ENCODE measurements at places on chromosomes 2 and 18. TPM values are rescaled to one million over a fixed set of nuclear protein-coding genes. Genes with fewer than 3 reads are reported as not detected.

Gene MOCOS
- total RNA-seq, result 2.2 TPM

Gene KRTCAP3
- total RNA-seq, result not detected

Gene ZAP70
- total RNA-seq, result 0.12 TPM

Gene C1QL2
- total RNA-seq, result not detected

Gene HMSD
- 0.25 TPM for total RNA-seq

Gene EPB41L3
- 8.7 TPM for total RNA-seq

Gene NAT8
- not detected for total RNA-seq

Gene LTBP1
- 502 TPM for total RNA-seq

Gene MATN3
- 2.9 TPM for total RNA-seq

Gene IL18R1
- total RNA-seq, result 0.33 TPM

Gene PGAP1
- 11.6 TPM for total RNA-seq

Gene EVX2
- total RNA-seq, result 0.11 TPM

Gene SGPP2
- total RNA-seq, result not detected

Gene INHA
- 0.50 TPM for total RNA-seq

Gene RFX8
- 15.3 TPM for total RNA-seq

Gene RELCH
- 43.0 TPM for total RNA-seq

Gene SCN3A
- total RNA-seq, result 0.12 TPM

Gene ALPP
- total RNA-seq, result not detected

Gene ITPRIPL1
- 5.1 TPM for total RNA-seq

Gene SKOR2
- total RNA-seq, result not detected

Gene RAPH1
- 23.2 TPM for total RNA-seq

Gene CCBE1
- 21.2 TPM for total RNA-seq

Gene MEP1B
- not detected for total RNA-seq

Gene UGT1A4
- not detected for total RNA-seq

Gene AGXT
- under 0.01 TPM for total RNA-seq

Gene CNOT11
- total RNA-seq, result 21.0 TPM

Gene SMAD7
- total RNA-seq, result 33.1 TPM

Gene GALR1
- under 0.01 TPM for total RNA-seq

Gene TM4SF20
- total RNA-seq, result not detected

Data from uterine smooth muscle cell (primary cell).